Cardiac septum (tissue), 1 donor: ENCODE measurements at places on chromosomes 13 and 19. TPM values are rescaled to one million over a fixed set of nuclear protein-coding genes. Genes with fewer than 3 reads are reported as not detected.

Gene BEST2
- not detected for total RNA-seq

Gene YJEFN3
- 6.7 TPM for total RNA-seq

Gene FFAR2
- 0.97 TPM for total RNA-seq

Gene KCNC3
- 3.8 TPM for total RNA-seq

Gene TMEM190
- not detected for total RNA-seq

Gene RHPN2
- total RNA-seq: 0.67 TPM

Gene ZNF471
- total RNA-seq: 7.2 TPM

Gene ZNF578
- total RNA-seq: 2.6 TPM

Gene LRCH1
- 19.3 TPM for total RNA-seq

Gene CDC34
- total RNA-seq: 78.2 TPM

Gene CGB5
- total RNA-seq: not detected

Gene CLDND2
- 1.0 TPM for total RNA-seq
